ENCODE measurements at places on chromosomes 5 and 9.

DNA sequence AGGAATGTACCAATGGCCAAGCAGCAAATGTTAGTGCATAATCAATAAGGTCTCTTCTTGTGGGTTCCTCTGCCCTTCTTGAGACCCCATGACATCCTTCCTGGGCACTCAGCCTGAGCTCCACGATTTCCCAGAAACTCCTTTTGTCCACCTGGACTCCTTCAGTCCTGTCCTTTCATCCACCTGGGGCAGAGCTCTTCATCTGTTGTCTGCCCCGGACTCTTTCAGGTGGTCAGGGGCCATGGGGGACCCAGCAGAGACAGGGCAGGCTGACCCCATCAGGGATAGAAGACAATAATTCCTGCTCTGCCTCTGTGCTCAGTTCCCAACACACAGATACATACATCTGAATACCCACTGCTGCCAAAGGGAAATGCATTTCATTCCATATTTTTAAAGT is 58.9 kb upstream of the OTULINL start:
- no peak for DNase-seq

DNA sequence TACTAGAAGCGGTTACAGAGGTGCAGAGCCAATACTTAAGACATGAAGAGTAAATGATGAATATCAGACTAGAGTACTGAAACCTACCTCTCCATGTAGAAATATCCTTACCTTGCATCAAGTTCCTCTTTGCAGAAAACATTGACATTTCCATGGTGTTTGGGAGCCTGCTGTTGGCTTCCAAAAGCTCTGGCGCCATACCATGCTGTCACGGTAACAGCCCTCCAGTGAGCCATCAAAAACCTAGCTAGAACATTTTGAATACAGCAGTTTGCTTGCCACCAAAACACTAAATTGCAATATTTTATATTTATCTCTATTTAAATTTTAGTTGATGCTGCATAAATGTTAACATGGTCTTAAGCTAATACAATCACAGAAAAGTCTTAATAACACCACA is 144.1 kb upstream of the LRRTM2 start:
- DNase-seq: no peak

- DNase-seq: no peak
Observed at GRCh38 chr5:31106691-31107090, 86.8 kb upstream of the CDH6 start.

GRCh38 chr9:90801241-90801972 is at the start of gene SYK:
SYK (plus strand) TSS chr9:90801819; CDS start chr9:90843899, 42,080 bp downstream.
- DNase-seq: peak; percentile 63

GRCh38 chr5:151388960-151389359 is 41.6 kb upstream of the SLC36A2 start:
- no peak for DNase-seq

DNA sequence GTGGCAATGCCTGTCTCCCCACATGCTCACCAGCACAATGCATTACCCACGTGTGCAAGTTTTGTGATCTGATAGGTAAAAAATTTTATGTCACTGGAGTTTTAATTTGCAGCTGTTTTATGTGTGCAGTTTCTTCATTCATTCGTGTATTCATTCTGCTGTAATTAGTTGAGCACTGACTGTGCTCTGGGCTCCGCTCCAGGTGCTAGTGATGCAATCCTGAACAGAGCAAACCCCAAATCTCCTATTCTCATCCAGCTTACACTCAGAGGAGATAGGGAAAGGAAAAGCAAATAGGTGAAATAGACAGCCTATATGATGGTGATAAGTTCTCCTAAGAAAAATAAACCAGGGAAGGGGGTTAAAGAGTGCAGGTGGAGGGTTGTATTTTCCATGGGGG is 148.4 kb downstream of the TENT4A start:
- DNase-seq: no peak

DNA sequence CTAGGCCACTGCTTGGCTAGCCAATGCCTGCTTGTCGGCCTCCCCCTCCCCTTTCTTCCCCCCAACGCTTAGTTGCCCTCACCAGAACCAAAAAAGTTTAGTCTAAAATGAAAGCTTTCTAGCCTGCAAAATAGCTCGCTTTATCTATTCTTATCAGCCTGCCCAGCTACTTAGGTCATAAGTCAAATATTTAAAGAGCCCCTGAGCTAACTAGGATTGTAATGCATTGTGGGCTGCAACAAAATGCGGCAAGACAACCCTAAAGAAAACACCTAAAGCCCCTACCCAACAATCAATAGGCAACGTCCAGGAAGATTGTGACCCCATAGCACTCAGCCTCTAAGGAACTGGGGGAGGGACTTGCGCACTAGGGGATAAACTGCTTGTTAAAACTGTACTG is 38.6 kb upstream of the PCSK5 start:
- no peak for DNase-seq

- no peak for DNase-seq
Observed at GRCh38 chr5:57152316-57152715, 21.5 kb upstream of the GPBP1 start.

GRCh38 chr5:27682600-27682999 is 644.2 kb upstream of the CDH9 start:
- DNase-seq: peak; percentile 61

GRCh38 chr5:63686938-63687337 is 275.3 kb downstream of the HTR1A start:
- no peak for DNase-seq
